NB4 (cell line): ENCODE measurements at places on chromosomes 13 and 19.

- peak; percentile 63 for DNase-seq
Observed at GRCh38 chr13:100388923-100389322, 199.7 kb downstream of the GGACT start.

- DNase-seq = no peak
Observed at GRCh38 chr13:112879283-112879833, 89.7 kb upstream of the MCF2L start.

DNA sequence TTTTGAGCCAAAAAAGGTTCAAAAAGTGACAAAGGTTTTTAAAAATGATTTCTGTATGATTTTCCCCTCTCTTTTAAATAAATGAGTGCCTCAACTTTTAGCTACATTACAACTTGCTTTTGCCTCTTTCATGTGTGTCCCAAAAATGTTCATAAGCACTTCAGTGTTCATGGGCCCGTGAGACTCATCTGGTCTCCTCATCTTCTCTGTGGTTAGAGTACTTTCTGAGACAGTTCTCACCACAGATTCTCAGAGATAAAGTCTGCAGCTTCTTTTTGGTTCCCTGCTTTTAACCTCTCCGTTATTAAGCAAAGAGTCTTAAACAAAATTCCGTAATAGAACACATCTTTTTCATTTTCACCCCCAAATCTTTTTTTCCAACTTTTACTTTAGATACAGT lies 156.9 kb downstream of the DLEU7 start:
- no peak for DNase-seq

DNA sequence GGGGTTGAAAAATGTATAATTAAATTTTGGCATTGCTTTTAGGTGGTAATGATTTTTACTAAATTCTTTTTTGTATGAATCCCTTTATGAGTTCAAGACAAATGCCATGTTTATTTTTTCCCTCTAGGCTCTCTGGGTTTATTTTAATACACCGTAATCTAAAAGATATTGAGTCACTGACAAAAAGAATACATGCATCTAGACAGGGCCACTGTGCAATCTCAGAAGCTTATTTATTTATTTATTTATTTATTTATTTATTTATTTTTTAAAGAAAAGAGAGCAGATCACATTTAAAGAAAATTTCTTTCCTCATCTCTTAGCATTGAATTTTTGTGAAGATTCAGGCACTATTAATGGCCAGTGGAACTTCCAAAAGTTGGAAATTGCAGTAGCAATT lies 283.9 kb upstream of the SLC10A2 start:
- no peak for DNase-seq

DNA sequence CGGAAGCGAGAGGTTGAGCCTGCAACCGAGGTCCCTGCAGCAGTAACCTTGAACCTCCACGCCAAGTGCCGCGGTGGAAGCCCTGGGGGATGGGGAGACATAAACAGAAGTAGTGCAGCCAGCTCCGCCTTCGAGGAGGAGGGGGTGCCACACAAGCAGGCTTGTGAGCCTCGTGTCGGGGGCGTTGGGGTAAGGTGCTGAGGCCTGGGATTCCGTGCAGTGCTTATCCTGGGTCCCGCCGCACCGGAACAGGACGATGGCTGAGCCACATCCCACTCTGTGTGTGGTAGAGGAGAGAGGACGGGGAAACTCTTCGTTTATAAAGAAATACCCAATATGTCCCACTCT lies 51.0 kb downstream of the SOX1 start:
- no peak for DNase-seq

- no peak for DNase-seq
Observed at GRCh38 chr13:74070513-74070912, 63.7 kb downstream of the KLF12 start.

GRCh38 chr19:1383312-1384084 lies at the start of gene NDUFS7:
TSS of gene NDUFS7 (plus strand) at chr19:1383907. CDS start at chr19:1383927, 20 bp downstream.
- peak; percentile 87 for DNase-seq

DNA sequence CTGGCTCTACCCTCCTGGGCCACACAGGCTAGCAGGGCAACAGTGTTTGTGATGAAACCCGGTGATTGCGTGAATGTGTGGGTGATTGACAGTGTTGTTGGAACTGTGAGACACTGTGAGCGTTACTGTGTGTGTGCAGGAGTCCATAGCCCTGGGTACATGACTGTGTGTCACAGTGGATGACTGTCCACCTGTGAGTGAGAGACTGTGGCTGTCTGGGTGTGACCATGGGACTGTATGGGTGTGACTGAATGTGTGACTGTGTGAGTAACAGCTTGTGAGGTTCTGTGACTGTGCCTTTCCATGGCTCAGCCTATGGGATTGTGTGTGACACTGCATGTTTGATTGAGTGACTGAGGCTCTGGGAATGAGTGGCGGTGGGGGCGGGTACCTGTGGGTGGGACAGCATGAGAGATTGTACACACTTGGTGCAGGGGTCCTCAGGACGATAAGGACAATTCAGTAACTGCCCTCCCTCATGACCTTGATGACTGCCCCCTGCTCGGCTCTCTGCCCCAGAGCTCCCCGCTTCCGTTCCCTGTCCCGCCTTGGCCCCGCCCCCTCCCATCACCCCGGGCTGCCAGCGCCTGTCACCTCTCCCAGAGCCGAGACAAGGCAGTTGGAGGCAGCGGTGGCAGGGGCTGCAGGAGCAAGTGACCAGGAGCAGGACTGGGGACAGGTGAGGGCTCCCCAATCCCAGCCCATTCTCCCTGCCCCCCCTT lies at the start of gene GIPR:
Gene GIPR, plus strand, starts transcription at position 602 of the 722 bp plus-strand sequence. CDS start 1,300 bp downstream, outside the sequence.
- peak; percentile 49 for DNase-seq

- no peak for DNase-seq
Observed at GRCh38 chr19:18899624-18900560, 3.9 kb upstream of the CERS1 start.

DNA sequence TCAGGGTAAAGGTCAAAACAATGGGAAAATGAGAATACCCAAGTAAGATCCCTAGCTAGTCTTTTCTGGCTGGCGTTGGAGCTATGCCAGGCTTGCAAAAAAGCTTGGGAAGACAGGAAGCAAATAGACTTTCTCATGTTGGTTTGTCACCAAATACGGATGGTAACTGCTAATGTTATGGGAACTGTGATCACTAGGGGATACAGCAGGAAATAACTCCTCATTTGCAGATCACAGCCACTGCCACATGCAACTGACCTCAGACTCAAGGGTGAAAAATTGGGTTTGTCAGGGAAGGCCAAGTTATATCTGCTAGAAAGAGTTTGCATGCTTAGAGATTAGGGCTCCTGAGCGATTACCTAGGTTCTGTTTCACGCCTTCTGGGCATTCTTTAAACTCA lies 162.9 kb downstream of the NHLRC3 start:
- peak; percentile 3 for DNase-seq

DNA sequence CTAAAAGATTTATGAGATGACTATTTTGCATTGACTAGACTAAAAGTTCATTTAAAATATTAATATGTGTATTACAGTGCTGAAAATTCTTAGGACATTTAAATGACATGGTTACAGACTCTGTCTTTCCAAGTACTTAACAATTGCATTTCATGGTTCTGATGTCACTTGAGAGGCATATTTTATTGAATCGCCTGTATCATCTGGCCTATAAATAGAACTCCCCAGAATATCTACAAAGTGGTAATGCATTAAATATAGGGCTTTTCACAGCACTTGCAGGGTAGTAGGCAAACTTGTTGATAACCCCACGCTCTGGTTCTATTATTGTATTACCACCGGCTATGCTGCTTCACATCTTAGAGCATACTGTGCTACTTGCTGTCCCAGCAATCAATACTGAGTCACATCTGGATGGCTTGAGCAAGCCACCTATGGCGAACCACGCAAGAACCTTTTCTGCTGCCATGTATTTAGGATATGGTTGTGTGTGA lies 400.6 kb downstream of the HS6ST3 start:
- no peak for DNase-seq

DNA sequence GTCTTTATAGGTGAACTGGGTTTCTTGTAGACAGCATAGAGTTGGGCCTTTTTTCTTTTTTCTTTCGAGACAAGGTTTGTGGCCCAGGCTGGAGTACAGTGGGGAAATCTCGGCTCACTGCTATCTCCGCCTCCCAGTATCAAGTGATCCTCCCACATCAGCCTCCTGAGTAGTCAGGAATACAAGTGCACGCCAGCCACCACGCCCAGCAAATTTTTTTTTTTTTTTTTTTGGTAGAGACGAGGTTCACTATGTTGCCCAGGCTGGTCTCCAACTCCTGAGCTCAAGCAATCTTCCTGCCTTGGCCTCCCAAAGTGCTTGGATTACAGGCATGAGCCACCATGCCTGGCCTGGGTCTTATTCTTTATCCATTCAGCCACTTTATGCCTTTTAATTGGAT lies 5.1 kb upstream of the CALM3 start:
- DNase-seq = no peak

DNA sequence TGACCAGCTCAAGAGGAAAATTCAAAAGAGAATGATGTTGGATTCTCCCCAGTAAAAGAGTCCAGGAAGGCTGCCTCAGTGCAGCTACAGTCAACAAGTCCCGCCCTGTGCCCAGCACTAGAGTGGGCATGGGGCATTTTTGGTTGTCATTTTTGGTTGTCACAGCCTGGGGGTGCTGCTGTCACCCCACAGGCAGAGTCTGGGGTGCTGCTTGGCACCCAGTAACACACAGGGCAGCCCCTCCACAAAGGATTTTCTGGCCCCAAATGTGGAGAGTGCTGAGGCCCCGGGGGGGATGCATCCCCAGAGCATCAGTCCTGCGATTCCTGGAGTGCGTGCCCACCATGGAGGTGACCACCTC lies 28.2 kb upstream of the TMEM255B start:
- no peak for DNase-seq

- DNase-seq = no peak
Observed at GRCh38 chr19:2774953-2775555, 8.0 kb downstream of the SGTA start.

DNA sequence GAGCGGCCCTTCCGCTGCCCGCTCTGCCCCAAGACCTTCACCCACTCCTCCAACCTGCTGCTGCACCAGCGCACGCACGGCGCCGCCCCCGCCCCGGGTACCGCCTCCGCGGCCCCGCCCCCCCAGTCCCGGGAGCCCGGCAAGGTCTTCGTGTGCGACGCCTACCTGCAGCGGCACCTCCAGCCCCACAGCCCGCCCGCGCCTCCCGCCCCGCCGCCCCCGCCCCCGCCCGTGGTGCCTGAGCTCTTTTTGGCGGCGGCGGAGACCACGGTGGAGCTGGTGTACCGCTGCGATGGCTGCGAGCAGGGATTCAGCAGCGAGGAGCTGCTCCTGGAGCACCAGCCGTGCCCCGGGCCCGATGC lies 3.2 kb upstream of the NAT14 start:
- DNase-seq = no peak

GRCh38 chr19:23403581-23404324 lies 8.5 kb upstream of the ZNF91 start:
- DNase-seq = no peak

- no peak for DNase-seq
Observed at GRCh38 chr13:30872276-30872594, 33.8 kb upstream of the MEDAG start.
